ENCODE measurements at places on chromosomes 6 and 20. TPM values are rescaled to one million over a fixed set of nuclear protein-coding genes. Genes with fewer than 3 reads are reported as not detected.

Gene PMEPA1
- 19.9 TPM for total RNA-seq

Gene PRRT1
- total RNA-seq = 0.39 TPM

Gene IMPG1
- total RNA-seq = not detected

Gene NOX3
- not detected for total RNA-seq

Gene OR2H1
- not detected for total RNA-seq

Gene PROKR2
- not detected for total RNA-seq

Gene ROS1
- 0.07 TPM for total RNA-seq

Gene PCK1
- not detected for total RNA-seq

Gene ATRN
- total RNA-seq = 93.8 TPM

Gene HSPA1L
- total RNA-seq = 2.2 TPM

Gene ZNF165
- total RNA-seq = 0.13 TPM

Gene PLN
- 17.5 TPM for total RNA-seq

Gene TNFRSF6B
- 0.98 TPM for total RNA-seq

Measured in smooth muscle cell of the pulmonary artery (primary cell).